ENCODE measurements at places on chromosomes 6 and 20.
A peak's percentile ranks its signal among the peaks of the same experiment; 100 is the strongest.

DNA sequence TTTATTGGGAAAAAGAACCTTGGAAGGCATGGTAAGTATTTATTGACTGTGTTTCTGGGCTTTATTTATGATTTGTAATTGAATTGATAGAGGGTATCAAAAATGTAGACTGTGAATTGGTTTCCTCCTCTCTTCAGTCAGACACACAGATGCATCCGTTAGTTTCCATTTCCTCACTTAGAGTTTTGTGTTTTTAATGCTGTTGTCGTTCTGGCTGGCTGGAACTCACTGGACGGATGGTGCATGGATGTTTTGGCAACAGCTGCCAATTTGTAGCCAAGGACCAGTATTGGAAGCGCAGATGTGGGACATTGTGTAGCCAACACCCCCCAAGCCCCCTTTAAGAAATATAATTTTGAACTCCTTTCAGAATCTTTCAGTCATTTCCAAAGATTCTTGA is 134.5 kb downstream of the JARID2 start:
- DNase-seq, result no peak

DNA sequence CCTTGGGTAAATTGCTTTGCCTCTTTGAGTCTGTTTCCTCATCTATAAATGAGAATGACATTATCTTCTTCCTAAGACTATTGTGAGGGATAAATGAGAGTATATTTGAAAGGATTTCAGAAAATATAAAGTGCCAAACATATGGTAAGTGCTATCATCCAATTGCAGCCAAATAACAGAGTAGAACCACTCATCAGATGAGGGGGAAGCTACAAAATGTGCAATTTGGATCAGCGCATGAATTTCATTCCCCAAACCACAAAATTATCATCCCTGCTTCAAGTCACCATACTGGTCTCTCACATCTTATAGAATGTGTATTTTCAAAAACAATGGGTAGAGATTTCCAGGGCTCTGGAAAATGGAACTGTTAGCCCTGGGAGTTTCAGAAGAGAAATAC is 158.5 kb downstream of the ARHGAP18 start:
- no peak for DNase-seq

DNA sequence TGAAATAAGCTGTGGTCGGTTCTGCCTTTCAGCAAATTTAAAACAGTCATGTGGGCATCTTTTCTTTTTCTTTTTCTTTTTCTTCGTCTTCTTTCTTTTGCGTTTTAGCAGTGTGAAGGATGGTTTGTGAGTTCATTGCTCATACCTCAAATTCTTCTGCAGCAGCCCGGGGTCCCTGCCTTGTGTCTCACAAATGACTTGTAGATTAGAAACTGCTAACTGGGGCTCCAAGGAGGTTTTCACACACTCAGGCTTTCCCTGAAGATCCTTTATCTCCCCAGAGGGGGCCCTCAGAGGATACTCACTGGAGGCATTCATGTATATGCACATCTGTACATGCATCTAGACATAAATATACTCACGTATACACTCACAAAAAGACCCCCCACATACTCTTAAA is 1.7 kb downstream of the SMOC2 start:
- no peak for DNase-seq

DNA sequence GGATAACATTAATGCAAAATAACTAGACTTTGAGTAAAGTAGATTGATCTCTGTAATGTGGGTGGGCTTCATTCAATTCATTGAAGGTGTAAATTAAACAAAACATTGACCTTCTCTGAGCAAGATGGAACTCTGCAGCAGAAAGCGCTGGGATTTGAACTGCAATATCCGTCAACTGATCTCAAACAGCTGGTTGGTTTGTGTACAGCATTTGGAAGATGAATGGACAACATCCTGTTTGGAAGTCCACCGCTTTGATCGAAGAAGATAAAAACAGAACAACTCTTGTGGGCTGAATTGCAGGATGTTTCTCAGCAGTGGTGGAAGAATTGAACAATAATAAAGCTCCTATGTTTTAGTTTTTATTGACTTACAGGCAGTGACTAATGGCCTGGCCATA is 20.6 kb downstream of the HLA-C start:
- DNase-seq, result no peak

- peak; percentile 58 for DNase-seq
These were observed 9.0 kb downstream of the EXOC2 start for GRCh38 chr6:683742-684440.

- DNase-seq, result peak; percentile 58
These were observed 21.1 kb upstream of the NOTCH4 start for GRCh38 chr6:32244946-32245398.

GRCh38 chr6:9204171-9204570 is 768.8 kb upstream of the SLC35B3 start:
- no peak for DNase-seq

GRCh38 chr6:43935921-43936439 is 166.0 kb downstream of the VEGFA start:
- DNase-seq, result peak; percentile 1

DNA sequence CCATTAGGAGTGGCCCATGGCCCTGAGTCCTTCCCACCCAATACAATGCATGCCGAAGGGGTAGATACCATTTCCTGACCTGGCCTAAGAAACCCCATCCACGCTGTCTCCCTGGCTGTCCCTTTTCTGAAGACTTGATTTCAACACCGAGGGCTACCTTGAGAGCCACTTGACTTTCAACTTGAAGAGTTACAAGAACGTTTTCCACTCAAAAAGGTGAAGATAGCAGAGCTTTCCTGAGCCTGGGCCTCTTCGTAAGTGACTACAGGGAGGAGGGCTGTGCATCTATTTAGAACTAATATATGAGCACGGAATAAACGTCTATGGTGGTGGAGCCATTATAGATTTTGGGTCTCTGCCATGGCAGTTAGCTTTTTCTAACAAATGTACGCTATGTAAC is 14.4 kb upstream of the PPP1R14C start:
- DNase-seq, result no peak

GRCh38 chr6:11007715-11008608 is 36.1 kb downstream of the ELOVL2 start:
- DNase-seq, result no peak

DNA sequence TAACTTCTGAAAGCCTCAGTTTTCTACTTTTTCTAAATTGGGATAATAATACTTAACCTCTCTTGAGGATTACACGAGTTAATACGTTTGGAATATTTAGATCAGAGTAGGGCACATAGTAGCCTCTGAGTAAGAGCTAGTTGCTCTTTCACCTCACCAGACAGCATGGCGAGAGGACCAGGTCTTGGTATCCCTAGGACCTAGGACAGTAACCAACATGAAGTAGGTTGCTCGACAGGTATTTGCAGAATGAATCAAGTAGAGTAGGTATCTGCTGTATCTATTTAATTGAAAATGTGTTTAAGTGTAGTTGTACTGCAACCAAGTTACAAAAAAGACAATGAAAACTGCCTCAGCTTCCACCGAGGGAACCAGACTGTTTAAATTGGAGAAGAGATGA is 1.4 kb downstream of the CDC5L start:
- DNase-seq, result no peak

- no peak for DNase-seq
These were observed 42.4 kb upstream of the DDR1 start for GRCh38 chr6:30841644-30842504.

- DNase-seq, result no peak
These were observed 122.1 kb downstream of the TIAM2 start for GRCh38 chr6:155117256-155117655.

- no peak for DNase-seq
These were observed 406.2 kb upstream of the NOX3 start for GRCh38 chr6:155861821-155862220.

GRCh38 chr6:15506066-15506465 is 156.8 kb downstream of the DTNBP1 start:
- no peak for DNase-seq

DNA sequence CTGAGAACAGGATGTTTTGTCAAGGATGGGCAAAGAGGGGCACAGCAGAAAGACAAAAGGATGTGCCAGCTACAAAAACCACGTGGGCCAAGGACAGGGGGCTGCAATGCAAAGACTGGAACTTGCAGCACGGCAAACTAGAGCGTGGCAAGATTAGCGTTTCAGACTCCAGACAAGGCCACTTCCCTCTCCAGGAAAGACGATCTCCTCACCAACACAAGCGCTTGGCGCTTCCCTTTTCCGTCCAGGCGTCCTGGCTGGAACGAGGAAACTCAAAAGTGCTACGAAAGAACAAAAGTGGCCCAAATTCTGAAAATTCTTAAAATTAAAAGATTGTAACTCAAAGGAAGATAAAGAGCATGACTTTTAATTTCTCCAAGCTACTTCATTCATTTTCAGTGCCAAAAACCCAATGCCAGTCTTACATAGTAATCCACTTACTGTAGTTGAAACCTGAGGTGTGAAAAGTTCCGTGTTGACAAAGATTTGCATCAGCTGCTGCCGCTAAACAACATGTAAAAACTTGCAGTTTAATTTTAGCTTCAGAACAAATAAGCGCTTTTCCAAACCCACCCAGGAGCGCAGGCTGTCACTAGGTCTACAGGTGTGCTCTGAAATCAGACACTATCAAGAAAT is 207.1 kb upstream of the RREB1 start:
- no peak for DNase-seq

DNA sequence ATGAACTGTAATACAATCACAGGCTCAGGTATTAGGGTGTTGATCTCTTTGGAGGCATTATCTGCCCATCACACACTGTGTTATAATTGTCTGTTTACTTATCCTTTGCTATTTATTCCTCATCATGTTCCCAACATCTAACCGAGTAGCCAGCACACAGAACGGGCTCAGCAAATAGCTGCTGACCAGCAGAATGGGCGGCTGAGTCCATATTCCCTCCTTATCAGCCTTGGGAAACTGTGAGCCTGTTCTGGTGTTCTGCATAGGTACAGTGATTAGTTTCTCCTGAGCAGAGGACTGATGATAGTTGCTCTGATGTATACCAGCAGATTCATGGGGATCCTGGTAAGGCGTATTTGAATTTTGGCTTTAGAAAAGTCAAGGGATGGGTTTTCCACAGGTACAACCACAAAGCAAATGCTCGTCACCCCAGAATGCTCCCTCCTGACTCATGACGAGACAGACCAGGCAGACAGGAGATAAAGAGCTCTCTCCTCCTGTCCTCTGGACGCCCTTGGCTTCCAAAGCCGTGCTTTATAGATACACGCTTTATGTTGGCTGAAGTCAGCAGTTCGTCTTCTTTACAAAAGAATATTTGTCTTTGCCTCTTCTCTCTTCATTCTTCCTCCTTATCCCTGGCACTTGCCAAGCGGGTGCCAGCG is 166.7 kb downstream of the TTLL2 start:
- DNase-seq, result no peak

DNA sequence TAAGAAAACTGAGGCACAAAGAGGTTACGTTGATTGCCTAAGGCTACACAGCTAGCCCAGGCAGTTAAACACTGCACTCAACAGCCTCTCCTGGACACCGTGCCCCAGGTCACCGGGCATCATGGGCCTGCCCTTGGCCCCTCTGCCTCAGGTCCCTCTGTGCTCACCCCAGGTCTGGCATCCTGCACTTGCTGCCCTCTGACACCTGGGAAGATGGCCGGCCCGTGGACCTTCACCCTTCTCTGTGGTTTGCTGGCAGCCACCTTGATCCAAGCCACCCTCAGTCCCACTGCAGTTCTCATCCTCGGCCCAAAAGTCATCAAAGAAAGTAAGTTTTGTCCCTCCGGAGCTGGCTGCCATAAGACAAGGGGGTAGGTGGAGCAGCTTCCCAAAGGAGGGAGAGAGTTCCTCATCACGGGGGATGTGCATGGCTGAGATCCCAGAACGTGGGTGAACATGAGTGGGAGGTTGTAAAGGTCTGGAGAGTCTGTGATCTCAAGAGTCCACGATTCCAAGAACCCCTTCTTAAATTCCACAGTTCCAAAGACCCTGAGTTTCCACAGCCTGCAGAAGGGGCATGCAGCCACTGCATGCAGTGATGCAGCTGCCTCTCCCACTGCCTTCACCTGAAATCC is 3.0 kb downstream of the BPIFB1 start:
- DNase-seq, result no peak

- DNase-seq, result peak; percentile 36
These were observed 20.7 kb downstream of the GTPBP2 start for GRCh38 chr6:43608310-43608763.

DNA sequence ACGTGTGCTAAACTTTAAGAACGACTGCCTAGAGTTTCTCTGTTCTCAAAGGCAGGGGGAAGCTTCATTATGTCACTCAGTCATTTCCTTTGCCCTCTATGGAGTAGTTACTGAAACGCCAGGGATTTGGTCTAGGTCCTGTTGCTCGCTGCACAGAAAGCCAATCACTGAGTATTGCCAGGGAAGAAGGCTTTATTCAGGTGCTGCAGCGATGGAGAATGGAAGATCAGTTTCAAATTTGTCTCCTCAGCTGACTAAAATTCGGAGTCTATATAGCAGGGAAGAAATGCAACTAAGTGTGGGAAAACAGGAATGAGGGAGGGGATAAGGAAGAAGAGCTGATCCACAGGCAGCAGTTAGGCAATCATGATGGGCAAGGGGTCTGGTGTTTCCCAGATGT is 75.8 kb downstream of the QRSL1 start:
- no peak for DNase-seq

DNA sequence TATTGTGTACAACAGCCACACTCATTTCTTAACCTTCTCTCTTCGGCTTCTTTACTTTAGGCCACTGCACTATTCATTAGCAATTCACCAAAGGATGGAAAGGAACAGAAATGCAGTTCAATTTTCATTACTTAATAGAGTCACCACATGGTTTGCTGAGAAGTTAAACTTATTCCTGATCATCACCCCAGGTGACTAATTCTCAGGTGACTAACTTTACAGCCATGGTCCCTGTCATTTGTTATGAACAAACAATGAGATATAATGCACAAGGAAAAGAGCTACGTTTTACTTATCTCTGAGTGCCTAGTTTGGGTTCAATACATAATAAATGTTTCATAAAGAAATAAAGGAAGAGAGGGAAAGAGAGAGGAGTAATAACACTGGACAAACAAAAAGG is 45.8 kb upstream of the DST start:
- no peak for DNase-seq

GRCh38 chr20:36314734-36315544 is 8.8 kb downstream of the DLGAP4 start:
- DNase-seq, result no peak

- no peak for DNase-seq
These were observed 152.4 kb upstream of the HSF2 start for GRCh38 chr6:122246906-122247658.

- DNase-seq, result no peak
These were observed 93.7 kb downstream of the TULP4 start for GRCh38 chr6:158405933-158406332.

DNA sequence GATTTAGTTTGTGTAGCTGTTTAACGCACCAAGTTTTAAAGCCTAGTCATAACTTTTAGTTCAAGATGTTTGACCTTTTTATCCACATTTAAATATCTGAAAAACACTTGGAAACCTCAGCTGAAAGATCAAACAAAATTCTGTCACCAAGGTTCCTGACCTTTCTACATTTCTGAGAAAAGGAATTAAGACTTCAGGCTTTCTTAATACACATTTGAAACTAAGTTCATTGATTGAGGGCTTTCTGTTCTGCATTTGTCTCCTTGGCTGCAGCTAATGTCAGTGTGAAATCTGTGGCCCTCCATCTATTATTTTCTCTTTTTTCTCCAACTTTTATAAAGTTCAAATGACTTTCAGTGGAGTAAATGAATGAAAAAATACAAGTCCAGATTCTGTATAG is 22.7 kb upstream of the FBXL4 start:
- no peak for DNase-seq
